ENCODE measurements at places on chromosomes 11 and 22.
A peak's percentile ranks its signal among the peaks of the same experiment; 100 is the strongest.

DNA sequence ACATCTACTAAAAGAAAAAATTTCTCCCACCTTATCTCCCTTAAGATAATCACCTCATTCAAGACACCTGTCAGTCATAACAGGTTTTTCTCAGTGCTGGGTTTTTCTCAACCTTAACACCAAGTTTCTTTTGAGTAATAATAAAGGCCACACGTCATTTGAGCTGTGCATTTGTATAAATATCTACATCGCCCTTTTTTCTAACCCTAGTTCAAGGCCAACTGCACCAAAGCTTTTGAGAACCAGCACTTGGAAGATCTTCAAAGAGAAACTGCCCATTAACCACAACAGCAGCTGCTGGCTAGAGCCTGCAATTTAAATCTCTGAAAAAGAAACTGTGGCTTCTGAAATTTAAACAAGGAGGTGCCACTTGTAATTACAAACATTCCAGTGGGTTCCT, 6.9 kb downstream of the CADM1 start:
- DNase-seq: no peak

DNA sequence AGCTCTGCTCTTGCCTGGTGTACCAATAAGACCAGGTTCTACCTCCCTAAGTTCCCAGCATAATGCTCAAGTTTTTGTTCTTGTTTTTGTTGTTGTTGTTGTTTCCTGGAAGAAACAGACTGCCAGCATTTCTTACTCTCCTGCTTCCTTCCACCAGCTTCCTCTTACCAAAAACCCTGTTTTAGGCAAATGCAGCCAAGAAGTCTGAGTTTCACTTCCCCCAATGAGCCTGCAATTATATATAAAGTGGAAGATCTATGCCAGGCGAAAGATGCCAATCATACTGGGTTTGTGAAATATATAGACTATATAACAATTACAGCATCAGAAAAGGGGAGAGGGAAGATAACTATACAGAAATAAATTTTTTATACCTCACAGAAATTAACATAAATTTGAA, 931.5 kb upstream of the FAT3 start:
- DNase-seq: no peak

GRCh38 chr11:65147352-65148075, 13.2 kb upstream of the SYVN1 start:
- DNase-seq: no peak

- no peak for DNase-seq
Observed at GRCh38 chr11:64870893-64871466, 7.4 kb downstream of the EHD1 start.

- DNase-seq: no peak
Observed at GRCh38 chr11:91819777-91820176, 404.8 kb upstream of the FAT3 start.

GRCh38 chr11:93239966-93240365, 42.2 kb upstream of the SLC36A4 start:
- no peak for DNase-seq

- peak; percentile 69 for DNase-seq
Observed at GRCh38 chr22:20957683-20958431, 9.2 kb upstream of the AIFM3 start.

GRCh38 chr22:37139762-37140161, 10.0 kb downstream of the IL2RB start:
- no peak for DNase-seq

DNA sequence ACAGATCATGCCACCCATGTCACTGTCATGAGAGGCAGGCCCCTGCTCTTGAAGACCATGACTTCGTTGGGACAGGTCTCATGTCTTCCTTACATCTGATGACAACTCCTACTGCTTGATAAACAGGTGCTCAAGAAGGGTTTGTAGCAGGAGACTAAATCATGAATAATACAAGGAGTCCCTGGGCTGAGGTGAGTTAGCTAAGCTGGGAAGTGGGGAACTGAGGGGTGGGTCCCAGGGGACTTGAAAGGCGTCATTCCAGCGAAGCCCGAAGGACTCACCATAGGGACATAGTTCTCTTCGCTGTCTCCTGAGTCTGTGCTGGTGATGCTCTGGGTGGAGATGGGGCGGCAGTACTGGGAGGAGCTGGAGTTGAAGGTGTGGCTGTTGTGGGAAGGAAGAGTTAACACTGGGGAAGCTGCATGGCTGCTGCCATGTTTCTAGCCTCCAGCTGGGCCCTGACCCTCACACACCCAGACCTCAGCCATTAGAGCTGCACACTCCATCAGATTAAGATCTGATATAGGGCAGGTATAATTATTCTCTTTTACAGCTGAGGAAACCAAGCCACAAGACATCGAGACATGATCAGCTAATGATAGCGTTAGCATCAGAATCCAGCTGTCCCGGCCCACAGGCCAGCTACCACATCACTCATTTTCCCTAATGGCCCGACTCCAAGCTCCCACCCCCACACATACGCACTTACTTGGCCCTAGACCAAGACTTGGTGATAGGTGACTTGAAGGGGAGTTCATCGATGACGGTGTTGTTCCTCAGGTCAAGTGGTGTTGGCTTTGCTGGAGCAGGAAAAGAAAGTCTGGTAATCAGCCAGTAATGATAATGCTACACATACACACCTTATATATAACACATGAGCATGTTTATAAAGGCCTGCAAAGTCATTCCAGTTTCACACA, 32.9 kb downstream of the USP35 start:
- no peak for DNase-seq
